CD4-positive, alpha-beta T cell treated with Interleukin-6 for 4 hours (primary cell): ENCODE measurements at places on chromosomes 12 and 14.

- no peak for DNase-seq
Observed at GRCh38 chr14:96663491-96664067, 133.6 kb upstream of the VRK1 start.

- DNase-seq: no peak
Observed at GRCh38 chr12:63164911-63165310, 13.9 kb upstream of the AVPR1A start.

GRCh38 chr14:68970038-68970612 lies 9.0 kb downstream of the ACTN1 start:
- peak; percentile 73 for DNase-seq

DNA sequence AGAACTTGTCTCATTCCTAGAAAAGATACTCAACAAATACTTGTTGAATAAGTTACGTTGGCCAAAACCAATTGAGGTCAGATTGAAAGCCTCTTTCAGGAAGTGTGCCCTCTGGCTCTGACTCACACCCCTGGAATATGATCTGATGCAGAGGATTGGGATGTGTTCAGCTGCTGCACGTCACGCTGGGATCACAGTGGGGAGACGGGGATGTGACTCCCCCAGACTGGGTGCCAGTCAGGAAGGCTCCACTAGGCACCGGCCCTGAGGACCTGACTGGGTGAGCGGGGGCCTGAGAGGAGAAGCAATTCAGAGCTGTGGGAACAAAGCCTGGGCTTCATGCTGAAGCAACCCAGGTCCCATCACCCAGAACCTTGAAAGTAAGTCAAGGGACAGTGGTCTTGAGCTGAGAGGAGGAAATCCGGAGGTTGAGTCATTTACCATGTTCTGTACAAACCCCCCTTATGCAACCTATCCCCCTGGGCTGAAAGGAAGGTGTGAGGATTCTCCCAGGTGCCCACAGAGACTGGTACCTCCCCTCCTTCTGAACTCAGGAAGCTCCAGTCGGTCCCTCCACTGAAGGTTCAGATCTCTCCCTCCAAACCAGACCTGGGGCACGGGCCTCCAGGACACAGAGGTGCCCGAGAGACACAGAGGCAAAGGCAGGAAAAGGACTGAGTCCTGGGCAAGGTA lies 3.9 kb downstream of the CEBPE start:
- no peak for DNase-seq

DNA sequence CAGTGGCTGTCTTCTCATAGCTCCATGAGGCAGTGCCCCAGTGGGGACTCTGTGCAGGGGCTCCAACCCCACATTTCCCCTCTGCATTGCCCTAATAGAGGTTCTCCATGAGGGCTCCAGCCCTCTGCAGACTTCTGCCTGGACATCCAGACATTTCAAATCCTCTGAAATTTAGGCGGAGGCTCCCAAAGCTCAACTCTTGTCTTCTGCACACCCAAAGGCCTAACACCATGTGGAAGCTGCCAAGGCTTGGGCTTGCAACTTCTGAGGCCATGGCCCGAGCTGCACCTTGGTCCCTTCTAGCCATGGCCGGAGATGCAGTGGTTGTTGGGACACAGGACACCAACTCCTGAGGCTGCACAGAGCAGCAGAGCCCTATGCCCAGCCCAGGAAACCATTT lies 20.5 kb upstream of the PPP2R5C start:
- DNase-seq: no peak

DNA sequence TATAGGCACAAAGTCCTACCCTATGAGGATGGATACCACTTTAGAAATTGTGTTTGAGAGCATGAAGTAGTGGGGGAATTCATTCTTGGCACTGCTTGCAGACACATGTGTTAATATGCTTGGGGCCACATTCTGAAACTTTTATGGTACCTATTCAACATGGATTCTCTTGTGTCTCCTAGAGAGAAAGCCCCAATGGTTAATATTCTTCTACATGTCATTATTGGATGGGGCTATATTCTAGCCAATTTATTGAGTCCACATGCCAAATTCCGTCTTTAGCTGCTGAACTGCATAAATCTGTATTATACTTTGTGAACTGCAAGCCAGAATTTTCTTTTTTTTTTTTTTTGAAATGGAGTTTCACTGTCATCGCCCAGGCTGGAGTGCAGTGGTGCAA lies 140.0 kb downstream of the KICS2 start:
- DNase-seq: no peak

DNA sequence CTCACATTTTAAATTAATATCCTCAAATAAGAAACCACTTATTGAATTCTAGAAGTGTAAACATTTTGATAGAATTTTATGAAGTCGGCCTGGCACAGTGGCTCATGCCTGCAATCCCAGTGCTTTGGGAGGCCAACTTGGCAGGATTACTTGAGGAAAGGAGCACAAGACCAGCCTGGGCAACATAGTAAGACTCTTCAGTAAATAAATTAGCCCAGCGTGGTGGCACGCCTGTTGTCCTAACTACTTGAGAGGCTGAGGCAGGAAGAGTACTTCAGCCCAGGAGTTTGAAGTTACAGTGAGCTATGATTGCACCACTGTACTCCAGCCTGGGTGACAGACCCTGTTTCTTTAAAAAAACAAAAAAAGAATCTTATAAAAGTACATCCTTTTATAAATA lies 8.9 kb upstream of the ZNF410 start:
- no peak for DNase-seq

GRCh38 chr12:817941-818600 lies 65.7 kb downstream of the WNK1 start:
- DNase-seq: no peak

DNA sequence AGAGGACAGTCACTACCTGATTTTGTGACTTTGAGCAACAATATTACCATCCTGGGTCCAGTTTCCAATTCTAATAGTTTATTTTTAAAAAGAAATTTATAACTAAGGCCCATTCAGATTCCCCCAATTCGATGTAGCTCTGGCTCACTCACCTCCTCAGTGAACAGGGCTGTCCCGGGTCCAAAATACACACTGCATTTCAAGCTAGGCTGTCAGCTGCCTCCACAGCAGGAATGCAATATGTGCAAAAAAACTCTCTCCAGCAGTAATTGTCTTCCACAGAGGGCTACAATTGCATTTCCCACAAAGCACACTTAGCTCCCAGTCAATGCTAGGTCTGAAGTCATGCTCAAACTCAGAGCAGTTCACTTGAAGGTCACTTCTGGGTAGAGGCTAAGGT lies 39.3 kb upstream of the ZNF641 start:
- no peak for DNase-seq

GRCh38 chr12:55716582-55716957 lies 724 bp downstream of the BLOC1S1 start:
- DNase-seq: no peak

GRCh38 chr12:98232753-98233390 lies 282.5 kb upstream of the TMPO start:
- no peak for DNase-seq

DNA sequence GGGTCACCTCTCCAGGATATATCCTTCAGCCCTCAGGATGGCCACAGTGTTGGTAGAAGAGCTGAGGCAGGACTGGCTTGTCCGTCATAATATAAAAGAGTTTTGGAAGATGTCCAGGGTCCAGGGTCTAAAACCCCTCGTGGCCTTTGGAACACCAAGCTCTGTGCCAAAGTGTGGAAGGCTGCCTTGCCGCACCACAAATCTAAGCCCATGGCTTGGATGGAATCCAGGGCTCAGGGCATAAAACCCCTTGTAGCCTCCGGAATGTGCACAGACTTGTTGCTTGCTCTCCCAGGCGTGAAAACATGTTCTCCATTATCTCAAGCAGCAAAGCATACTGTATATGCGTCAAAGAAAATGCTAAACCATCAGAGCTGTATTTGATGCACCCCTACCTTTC lies 46.7 kb downstream of the TNFAIP2 start:
- no peak for DNase-seq

DNA sequence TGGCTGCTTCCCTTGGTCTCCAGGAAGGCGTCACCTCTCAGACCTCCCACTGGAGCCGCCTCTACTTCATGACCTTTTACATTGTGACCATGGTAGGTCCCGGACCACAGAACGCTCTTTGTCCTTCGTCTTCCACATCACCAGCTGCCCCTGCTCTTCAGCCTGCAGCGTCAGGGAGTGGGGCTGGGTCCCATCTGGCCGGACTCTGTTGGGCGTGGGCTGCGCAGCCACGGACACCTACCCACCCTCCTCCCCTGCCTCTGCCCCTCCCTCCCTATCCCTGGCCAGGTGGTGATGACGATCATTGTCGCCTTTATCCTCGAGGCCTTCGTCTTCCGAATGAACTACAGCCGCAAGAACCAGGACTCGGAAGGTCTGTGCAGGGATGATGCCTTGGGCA lies 43.3 kb downstream of the SLC8B1 start:
- no peak for DNase-seq
